Activated CD4-positive, alpha-beta T cell treated with anti-CD3 and anti-CD28 coated beads, Interleukin-2, amount 50 U/mL, for 4 hours (primary cell): ENCODE measurements at places on chromosomes 4 and X.

DNA sequence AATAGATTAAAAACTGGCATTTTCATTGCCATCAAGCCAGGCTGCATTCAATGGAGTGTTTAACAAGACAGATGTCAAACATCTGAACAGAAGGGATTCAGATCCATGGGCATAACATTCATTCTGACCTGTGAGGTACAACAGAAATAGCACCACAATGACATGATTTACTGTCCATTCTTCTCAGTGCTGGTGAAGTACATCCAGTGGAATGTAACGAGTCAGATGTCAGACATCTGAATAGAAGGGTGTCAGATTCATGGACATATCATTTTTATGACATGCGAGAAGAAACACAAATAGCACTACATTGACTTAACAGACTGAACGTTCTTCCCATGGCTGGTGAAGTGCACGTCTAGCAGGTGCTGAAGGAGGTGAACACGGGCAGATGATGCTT lies 186.4 kb downstream of the PPP4R3C start:
- no peak for DNase-seq

- no peak for DNase-seq
Observed at GRCh38 chr4:146256328-146256727, 42.0 kb downstream of the REELD1 start.

GRCh38 chrX:31126205-31126604 lies 54.4 kb upstream of the FTHL17 start:
- DNase-seq = no peak

- no peak for DNase-seq
Observed at GRCh38 chr4:38322714-38323113, 341.3 kb upstream of the KLF3 start.

DNA sequence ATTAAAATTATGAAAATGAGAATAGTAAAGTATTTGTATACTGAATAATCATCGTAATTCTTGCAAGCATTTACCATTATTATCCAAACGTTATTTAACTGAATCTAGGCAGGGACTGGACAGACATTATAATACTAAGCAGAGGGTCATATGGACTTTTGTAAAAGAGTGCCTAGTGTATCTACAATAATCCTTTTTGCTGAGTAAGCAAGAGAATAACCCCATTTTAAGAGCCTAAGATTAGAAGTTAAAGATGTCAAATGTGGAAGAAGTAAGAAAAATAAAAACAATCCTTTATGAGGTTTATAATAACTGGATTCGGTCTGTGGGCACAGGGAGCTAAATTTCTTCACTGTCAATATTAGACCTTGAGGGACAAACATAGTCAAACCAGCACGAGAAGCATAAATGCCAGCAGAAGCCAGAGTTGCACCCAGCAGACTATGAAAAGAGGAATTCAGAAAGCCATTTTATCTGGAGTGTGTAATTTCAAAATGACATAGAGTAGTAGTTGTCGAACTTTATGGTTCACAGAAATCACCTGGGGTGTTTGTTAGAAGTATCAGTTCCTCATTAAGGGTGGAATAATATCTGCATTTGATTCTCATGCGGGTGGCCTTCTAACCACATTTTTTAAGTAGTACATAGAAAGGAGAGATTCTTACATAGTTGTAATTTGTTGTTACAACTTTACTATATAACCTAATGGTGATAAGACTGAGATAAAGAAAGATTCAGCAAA lies 39.7 kb upstream of the DCLK2 start:
- DNase-seq = no peak

DNA sequence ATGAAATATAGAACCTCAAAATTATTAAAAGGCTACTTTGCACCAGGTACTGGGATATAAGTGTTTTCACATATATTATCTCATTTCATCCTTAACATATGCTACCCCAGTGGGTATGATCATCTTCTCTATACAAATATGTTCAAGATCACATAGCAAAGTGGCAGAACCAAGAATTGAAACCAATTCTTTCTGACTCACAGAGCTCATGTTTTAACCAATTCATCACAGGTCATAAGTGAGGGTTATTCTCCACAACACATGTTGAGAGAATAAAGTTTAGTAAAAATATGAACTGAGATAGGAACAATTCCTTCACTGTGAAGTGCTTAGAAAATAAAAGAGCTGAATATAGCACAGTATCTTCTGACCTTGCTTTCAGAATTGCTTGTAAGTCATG lies 442.9 kb upstream of the RASGEF1B start:
- no peak for DNase-seq

DNA sequence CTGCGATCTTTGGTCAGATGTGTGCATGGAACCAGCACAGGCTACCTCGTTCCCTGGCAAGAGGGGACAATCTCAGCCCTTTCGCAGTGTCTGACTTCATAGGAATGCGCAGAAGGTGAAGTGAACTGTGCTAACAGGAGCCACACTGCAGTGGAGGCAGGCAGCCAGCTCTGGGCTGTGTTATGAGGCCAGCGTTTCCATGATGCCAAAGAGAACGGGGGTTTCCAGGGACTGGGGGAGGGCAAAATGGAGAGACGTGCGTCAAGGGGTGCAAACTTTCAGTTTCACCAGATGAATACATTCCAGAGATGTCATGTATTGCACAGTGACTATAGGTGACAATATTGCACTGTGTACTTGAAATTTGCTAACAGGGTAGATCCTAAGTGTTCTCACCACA lies 30.4 kb downstream of the CLDN34 start:
- DNase-seq = peak; percentile 34

- DNase-seq = no peak
Observed at GRCh38 chrX:12138361-12139313, at the start of gene FRMPD4. Gene FRMPD4, plus strand, starts transcription at chrX:12138473. Its CDS starts 499 bp downstream, at chrX:12138972.

- no peak for DNase-seq
Observed at GRCh38 chr4:145884775-145885174, 53.8 kb downstream of the ZNF827 start.

DNA sequence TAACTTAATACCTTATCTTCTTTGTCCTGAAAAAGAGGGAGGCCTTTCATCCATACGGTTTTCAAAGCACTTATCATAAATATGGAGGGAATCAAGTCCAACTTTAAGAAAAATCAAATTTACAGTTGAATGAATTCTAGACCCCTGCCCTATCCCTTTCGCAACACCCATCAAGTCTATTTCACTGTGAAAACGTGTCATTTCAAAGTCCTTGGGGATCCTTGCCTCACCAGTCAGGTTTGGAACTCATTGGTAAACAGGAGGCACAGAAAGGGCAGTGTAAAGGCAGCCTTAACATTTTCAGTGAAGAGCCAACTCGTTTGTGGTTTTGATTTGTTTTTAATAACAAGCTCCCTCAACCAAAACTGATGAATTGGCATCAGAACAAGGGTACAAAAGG lies 66.5 kb downstream of the AMOT start:
- no peak for DNase-seq

- DNase-seq = no peak
Observed at GRCh38 chr4:184664445-184665210, 15.1 kb downstream of the PRIMPOL start.

GRCh38 chr4:9384126-9384525 lies 21.2 kb downstream of the USP17L30 start:
- DNase-seq = no peak

GRCh38 chr4:150593996-150594395 lies 12.0 kb downstream of the MAB21L2 start:
- no peak for DNase-seq

DNA sequence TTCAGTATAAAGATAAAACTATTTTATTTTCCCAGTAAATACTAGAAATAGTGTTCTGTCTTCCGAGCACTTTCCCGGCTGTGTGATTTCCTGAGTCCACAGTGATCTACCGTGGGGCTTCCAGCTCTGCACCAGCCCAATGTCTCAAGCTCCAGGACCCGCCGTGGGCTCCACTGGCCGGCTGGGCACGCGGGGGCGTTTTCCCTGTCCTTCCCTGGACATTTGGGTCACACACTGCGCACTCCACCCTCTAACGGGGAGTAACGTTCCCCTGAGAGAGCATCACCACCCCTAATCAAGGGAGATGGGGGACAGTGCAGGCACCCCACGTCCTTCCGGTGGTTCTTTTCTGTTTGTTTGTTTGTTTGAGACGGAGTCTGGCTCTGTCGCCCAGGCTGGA lies 844.6 kb upstream of the FRG1 start:
- no peak for DNase-seq

GRCh38 chr4:24229978-24230377 lies 340.1 kb upstream of the PPARGC1A start:
- DNase-seq = no peak

DNA sequence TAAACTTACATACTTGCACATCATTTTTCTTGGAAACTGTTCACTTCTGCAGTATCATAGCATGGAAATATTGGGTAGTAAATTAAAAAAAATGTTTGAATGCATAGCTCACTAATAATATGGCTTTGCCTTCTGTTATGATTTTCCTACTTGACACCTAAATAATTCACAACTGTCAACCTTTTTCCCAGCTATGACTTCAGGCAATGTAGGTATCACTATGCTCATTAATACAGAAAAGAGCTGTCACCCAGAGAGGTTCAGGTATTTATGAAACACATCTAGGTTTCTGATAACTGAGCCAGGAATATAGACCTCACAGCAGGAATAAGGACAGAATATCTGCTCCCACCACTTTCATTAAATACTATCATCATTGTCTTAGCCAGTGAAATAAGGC lies 289.5 kb downstream of the ACTRT1 start:
- DNase-seq = no peak

DNA sequence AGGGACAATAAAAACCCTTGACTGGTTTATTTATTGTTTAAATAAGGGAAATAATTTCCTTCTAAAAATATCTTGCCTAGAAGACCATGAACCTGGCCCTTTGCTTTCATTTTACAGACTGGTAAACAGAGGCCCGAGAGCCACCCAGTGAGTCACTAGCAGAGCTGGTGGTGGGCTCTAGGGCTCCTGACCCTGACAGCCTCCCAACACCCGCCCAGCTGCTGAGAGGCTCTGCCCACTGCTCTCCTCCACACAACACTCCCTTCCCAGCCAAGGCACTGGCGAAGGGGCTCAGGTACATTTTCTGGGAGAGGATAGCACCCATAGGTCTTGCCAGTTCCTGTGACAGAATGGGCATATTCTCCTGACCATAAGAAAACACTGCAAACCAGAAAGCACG lies 18.1 kb upstream of the PPEF2 start:
- DNase-seq = no peak

DNA sequence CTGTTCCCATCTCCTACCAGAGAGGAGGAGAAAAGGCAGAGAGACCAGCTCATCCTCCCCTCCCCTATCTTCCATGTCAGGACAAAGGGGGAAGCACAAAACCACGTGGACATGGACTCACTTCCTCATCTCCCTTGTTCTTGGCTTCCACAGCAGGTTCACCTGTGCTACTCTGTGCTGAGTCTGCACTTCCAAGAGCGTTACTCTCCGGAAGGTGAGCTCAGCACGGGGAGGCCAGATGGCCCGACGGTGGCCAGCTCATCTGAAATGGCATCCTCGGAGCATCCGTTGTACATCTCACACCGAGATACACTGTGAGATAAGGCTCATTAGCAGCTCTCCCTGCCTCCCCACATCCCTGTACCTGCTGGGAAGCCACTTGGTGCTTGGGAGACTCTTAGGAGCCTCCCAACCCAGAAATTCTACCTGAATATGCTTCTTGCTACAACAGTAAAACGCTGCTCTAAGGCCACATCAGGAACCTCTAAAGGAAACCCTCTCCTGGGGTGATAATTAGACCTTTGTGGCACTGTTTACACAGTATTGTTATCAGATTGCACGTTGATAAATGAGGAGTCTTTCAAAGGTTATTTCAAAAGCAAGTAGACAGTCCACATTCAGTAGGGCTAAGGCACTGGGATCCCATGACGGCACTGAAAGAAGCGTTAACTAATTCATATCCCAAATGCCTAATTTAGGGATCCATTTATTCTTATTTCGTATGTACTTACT lies 19.4 kb downstream of the LGI2 start:
- no peak for DNase-seq

- DNase-seq = no peak
Observed at GRCh38 chrX:68534691-68535090, 35.8 kb downstream of the YIPF6 start.

- no peak for DNase-seq
Observed at GRCh38 chr4:96698831-96699230, 858.9 kb downstream of the PDHA2 start.

GRCh38 chr4:15690020-15690809 lies 8.6 kb downstream of the FAM200B start:
- no peak for DNase-seq

DNA sequence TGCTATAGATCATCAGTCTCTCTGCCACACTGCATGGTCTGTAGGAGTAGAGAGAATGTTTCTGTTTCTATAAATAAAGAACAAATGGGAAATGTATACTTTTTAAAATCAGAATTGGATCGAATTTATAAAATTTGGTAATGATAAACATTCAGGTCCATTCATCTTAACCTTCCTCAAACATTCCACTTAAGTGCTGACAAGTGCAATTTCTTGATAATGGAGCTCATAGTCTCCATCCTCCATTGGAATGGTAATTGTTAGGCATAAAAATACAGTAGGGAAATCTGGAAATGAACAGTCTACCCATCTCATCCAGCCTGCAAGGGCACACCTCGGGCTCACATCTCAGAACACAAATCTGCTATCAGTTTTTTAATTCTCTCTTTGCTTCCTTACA lies 122.6 kb upstream of the PACRGL start:
- no peak for DNase-seq

- no peak for DNase-seq
Observed at GRCh38 chr4:86279293-86279960, 80.4 kb downstream of the MAPK10 start.

DNA sequence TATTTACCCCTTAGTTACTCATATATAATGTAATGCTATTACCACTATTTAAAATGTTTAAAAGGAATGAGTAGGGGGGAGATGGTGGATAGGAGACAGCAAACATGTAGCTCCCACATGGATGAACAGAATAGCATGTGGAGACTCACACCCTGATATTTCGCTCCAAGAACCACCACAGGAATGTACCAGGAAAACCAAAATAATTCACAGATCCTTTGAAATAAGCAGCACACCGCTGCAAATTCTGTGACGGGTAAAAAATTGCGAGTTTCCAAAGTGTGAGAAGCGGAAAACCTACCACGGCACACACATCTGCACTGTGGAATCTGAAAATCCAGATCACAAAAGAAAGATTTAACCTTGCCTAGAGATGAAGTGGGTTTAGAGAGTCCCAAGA lies 428.2 kb downstream of the TLL1 start:
- no peak for DNase-seq
